GOT3 (cell line): ENCODE measurements at places on chromosomes 5 and 9.
A peak's percentile ranks its signal among the peaks of the same experiment; 100 is the strongest.

DNA sequence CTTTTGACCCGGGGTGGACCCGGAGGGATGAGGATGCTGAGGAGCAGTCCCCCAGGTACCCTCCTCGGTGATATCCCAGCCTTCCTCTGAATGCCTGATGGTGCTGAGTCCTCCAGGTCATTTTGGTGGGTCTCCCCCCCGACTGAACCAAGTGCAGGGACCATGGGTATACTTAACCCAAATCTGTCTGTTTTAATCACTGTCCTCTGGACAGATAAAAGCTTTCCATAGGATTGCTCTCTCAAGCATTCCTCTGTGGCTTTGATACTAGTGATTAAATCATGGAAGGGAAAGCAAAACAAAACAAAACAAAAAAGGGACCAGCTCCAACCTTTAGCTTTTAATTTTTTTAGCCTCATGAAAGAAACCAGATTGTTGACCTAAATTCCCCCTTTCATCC is 26.0 kb downstream of the PAPPA start:
- no peak for DNase-seq

GRCh38 chr5:43729846-43730478 is 127.0 kb downstream of the NNT start:
- DNase-seq: no peak

DNA sequence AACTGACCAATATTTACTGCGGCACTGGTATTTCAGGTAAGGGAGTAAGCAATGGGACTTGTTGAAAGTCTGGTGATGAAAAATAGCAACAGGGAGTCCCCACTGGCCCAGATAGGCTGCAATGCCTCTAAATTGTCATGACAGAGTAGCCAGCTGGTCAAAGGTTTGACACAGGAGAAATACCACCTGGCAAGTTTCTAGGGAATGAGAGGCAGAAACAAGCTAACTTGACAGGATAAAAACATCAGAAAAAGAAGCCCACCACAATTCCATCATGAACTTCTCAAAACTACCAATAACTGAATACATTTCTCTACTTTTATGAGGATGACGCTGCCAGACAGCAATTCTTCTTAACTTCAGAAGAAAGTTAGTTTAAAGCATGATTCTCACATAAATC is 99.8 kb downstream of the STRBP start:
- no peak for DNase-seq

- DNase-seq: peak; percentile 15
Measured at GRCh38 chr5:148776780-148777179, 49.6 kb upstream of the ADRB2 start.

GRCh38 chr9:35538361-35539234 is 48.7 kb downstream of the RUSC2 start:
- no peak for DNase-seq

DNA sequence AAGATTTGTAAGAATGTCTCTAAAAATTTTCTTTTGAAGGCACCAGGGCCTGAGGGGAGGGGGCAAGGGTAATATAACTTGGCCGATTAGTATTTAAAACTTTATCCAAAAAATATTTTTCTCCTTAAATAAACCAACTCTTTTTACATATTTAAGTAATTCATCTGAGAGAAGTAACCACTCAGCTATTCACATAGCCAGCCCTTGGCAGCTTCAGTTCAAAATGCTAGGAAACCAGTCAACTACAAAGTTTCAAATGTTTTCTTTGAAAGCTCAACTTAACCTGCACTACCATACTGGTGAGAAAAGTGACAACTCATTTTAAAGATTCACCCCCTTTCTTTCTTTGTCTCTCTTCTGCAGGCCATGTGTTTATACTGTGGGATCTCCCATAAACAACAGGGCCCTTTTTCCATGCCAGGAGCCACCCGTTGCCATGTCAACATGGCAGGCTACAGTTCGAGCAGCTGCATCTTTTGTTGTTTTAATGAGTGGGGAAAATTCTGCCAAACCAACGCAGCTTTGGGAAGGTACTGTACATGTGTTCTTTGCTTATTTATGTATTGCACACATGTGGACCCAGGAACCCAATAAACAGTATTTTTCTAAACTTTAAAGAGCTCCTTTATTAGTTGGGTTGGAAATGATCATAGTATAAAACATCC is 46.3 kb downstream of the AOPEP start:
- DNase-seq: no peak

GRCh38 chr9:69421908-69422801 is 97.1 kb downstream of the ENTREP1 start:
- DNase-seq: no peak

DNA sequence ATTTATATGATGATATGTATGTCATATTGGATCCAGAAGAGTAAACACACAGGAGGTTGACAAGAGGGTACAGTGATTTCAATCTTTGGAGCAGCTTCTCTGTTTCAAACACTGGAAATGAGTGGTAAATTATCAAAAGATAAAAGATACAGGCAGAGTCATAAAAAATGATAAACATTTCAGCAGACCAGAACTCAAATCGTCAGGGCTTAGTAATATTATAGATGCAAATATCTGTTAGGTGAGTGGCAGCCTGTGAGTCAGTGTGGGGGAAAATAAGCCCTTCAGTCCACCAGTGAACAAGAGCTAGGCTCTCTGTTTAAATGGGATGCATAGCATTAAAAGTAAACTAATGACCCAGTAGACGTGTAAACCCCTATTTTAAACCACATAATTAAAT is 1378.1 kb downstream of the EFNA5 start:
- DNase-seq: no peak

DNA sequence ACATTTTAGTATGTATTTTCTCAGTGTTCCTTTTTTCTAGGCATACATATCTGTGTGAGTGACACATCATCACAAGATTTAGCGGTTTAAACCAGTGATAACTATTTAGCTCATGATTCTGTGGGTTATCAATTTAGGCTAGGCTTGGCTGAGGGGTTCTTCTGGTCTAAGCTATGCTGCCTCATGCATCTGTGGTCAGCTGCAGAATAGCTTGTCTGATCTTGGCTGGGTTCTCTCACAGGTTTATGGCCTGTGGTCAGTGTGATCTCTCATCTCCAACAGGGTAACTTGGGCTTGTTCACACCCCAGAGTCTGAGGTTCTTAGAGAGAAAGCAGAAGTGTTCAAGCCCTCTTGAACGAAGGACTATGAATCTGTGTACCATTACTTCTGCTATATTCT is 363.3 kb downstream of the KDM4C start:
- no peak for DNase-seq

GRCh38 chr5:72746736-72747135 is 69.7 kb upstream of the TNPO1 start:
- DNase-seq: no peak

DNA sequence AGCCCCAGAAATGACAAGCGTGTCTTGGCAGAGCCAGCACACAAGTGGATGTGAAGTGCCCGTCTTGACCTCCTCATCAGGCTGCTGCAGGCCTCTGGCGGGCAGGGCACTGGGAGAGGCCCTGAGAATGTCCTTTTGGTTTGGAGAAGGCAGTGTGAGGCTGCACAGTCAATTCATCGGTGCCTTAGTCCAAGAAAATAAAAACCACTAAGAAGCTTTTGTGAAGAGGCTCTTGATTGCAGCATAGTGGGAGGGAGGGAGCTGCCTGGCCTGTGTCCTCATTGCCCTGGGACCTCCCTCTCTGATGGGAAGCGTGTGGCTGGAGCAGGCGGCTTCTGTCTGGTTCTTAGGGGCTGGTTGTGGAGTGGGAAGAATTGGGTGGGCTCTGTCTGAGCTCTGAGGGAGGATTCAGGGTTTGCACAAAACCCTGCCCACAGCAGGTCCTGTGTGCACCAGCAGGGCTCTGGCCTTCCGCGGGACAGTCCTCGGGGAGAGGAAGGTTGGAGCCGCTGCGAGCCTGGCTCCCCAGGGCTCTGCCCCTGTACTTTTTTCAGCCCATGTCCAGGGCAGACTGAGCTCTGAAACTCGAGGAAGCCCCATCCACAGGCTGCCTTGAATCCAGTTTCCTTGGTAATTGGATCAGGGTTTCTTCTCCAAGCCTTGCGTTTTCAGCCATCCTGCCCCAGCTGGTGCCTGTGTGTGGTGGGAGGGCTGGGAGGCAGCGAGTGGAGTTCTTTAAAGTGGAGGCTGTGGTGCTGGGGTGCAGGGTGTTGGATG is 1.1 kb downstream of the HRCT1 start:
- no peak for DNase-seq

GRCh38 chr5:141095263-141095641 is 837 bp downstream of the PCDHB2 start:
- no peak for DNase-seq

DNA sequence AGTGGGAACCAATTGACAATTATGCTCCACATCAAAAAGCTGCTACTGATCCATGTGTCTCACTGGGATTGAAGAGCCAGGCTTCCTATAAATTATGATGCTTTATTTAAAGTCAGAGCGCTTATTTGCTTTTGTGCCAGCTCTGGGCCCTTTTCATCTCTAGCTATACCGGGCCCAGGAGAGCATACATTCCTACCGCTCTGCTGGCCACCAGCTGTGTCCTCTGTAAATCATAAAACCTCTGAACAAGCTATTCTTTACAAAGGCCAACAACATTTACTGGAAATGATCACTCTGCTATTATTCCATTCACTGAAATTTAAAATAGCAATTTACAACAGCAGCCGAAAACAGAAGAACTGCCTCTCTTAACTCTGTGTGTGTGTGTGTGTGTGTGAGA is 86.6 kb downstream of the ZNF608 start:
- no peak for DNase-seq

- DNase-seq: no peak
Measured at GRCh38 chr5:43785198-43785597, 182.2 kb downstream of the NNT start.
